ENCODE measurements at places on chromosomes 12 and 14. TPM values are rescaled to one million over a fixed set of nuclear protein-coding genes. Genes with fewer than 3 reads are reported as not detected.

INSM2 gene
- total RNA-seq = not detected

DPPA3 gene
- not detected for total RNA-seq

- no peaks in the 10 kb centered on the region for H3K4me1 ChIP-seq
- H3K36me3 ChIP-seq = no peaks in the 10 kb centered on the region
- DNase-seq = no peak
- no peak overlapping the region for H3K27ac ChIP-seq
- H3K27me3 ChIP-seq = no peaks in the 10 kb centered on the region
Measured at GRCh38 chr14:95935228-95935822, 58.7 kb downstream of the TUNAR start.

GRCh38 chr14:52124791-52125684, 56.2 kb upstream of the NID2 start:
- H3K4me3 ChIP-seq = no peak overlapping the region
- no peaks in the 10 kb centered on the region for H3K36me3 ChIP-seq
- H3K4me1 ChIP-seq = peaks cover 3% of the 10 kb centered on the region
- no peak for DNase-seq
- peak overlapping the region; percentile 64 for H3K27ac ChIP-seq

- H3K4me3 ChIP-seq = peak overlapping the region; percentile 77
- no peaks in the 10 kb centered on the region for H3K27me3 ChIP-seq
- DNase-seq = no peak
- peaks cover 10% of the 10 kb centered on the region for H3K4me1 ChIP-seq
Measured at GRCh38 chr14:22598896-22599244, 770 bp downstream of the ABHD4 start.

DNA sequence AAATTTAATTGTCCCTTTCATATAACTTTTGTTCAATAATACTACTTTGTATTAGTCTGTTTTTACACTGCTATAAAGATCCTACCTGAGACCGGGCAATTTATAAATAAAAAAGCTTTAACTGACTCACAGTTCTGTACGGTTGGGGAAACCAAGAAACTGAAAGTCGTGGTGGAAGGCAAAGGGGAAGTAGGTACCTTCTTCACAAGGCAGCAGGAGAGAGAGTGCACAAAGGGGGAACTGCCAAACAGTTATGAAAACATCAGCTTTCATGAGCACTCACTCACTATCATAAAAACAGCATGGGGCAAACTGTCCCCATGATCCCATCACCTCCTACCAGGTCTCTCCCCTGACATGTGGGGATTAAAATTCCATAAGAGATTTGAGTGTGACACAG, 1069.0 kb downstream of the FSCB start:
- no peaks in the 10 kb centered on the region for H3K4me1 ChIP-seq
- no peaks in the 10 kb centered on the region for H3K27me3 ChIP-seq
- DNase-seq = no peak
- H3K36me3 ChIP-seq = no peaks in the 10 kb centered on the region
- H3K27ac ChIP-seq = no peak overlapping the region

GRCh38 chr12:5257763-5258495, 174.0 kb upstream of the NTF3 start:
- H3K4me1 ChIP-seq = no peaks in the 10 kb centered on the region
- no peak overlapping the region for H3K4me3 ChIP-seq
- no peak overlapping the region for H3K27ac ChIP-seq
- DNase-seq = no peak

DNA sequence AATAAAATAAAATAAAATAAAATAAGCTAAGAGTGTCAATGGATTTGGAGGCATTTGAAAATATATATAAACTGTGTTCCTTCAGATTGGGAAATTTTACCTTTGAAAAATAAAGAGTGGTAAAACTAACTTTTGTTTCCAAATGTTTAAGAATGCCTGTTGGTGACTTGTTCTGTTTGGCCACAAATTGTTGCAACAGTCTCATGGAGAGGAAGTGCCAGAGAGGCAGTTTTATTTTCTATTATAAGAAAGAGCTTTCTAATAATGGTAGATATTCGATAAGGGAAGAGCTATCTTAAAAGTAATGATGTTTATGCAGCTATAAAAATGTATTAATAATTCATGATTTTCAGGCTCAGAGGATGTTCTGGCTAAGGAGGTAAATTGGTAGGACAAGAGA, 68.8 kb upstream of the MDGA2 start:
- no peak overlapping the region for H3K4me3 ChIP-seq
- H3K27ac ChIP-seq = no peak overlapping the region
- H3K36me3 ChIP-seq = no peaks in the 10 kb centered on the region
- H3K4me1 ChIP-seq = no peaks in the 10 kb centered on the region
- no peak for DNase-seq

DNA sequence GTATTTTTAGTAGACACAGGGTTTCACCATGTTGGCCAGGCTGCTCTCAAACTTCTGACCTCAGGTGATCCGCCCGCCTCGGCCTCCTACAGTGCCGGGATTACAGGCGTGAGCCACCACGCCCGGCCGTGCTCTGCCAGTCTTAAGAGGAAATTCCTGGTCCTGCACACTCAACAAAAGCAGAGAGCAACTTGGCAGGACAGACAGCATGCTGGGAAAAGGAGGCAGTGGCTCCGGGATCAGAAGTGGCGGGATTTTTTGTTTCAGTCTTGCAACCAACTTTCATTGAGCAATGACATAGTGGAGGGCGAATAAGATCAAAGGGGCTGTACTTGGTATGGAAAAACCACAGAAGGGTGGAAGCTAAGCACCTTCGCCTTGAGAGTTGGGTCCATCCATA, 2.1 kb downstream of the CKAP4 start:
- H3K27me3 ChIP-seq = no peaks in the 10 kb centered on the region
- no peak overlapping the region for H3K4me3 ChIP-seq
- H3K27ac ChIP-seq = peak overlapping the region; percentile 98
- H3K4me1 ChIP-seq = peaks cover 55% of the 10 kb centered on the region
- H3K36me3 ChIP-seq = no peaks in the 10 kb centered on the region
- no peak for DNase-seq

DNA sequence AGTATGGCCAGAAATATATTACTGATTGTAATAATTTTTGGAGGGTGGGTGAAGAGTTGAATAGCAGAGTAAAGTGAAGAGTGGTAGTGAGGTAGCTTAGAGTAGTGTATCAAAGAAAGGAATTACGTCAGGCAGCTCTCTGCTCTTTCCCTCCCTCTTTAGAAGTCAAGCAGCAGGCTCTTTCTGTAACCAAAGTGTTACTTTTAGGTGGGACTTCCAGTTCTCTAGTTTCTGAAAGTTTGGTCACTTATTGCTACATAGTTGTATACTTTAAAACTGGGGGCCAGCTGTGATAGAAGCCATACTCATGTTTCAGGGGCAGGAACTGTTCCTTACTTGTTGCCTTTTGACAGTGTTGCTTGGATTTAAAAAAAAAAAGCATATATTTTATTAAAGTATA, 30.6 kb downstream of the ATF7IP start:
- DNase-seq = no peak
- H3K27ac ChIP-seq = peak overlapping the region; percentile 51
- no peaks in the 10 kb centered on the region for H3K4me1 ChIP-seq
- peaks cover 12% of the 10 kb centered on the region for H3K36me3 ChIP-seq
- no peaks in the 10 kb centered on the region for H3K27me3 ChIP-seq

DNA sequence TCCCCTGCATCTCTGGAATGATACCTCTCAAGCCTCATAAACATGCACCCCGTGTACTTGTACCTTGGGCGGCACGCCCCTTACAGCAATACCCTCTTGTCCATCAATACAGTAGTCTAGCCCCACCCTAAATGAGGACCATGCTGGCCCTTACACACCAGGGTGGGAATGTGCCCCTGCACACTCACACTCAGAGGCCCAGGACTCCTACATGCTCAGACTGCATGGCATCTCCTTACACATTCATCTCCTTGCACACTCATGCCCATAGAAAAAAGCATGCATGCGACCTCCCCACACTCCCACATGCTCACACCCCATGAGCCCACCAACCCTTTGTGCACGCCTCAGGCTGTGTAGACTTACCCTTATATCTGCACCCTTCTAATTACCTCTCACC, 22.0 kb downstream of the ITGA7 start:
- peaks cover 43% of the 10 kb centered on the region for H3K36me3 ChIP-seq
- H3K27ac ChIP-seq = no peak overlapping the region
- DNase-seq = no peak
- peaks cover 11% of the 10 kb centered on the region for H3K4me1 ChIP-seq
- no peak overlapping the region for H3K4me3 ChIP-seq

- DNase-seq = no peak
- H3K4me1 ChIP-seq = peaks cover 32% of the 10 kb centered on the region
- no peak overlapping the region for H3K4me3 ChIP-seq
- no peaks in the 10 kb centered on the region for H3K27me3 ChIP-seq
- no peaks in the 10 kb centered on the region for H3K36me3 ChIP-seq
- peak overlapping the region; percentile 78 for H3K27ac ChIP-seq
Measured at GRCh38 chr12:46492471-46493085, 120.0 kb upstream of the SLC38A2 start.
